ENCODE measurements at places on chromosomes 1 and 21.
A peak's percentile ranks its signal among the peaks of the same experiment; 100 is the strongest.

- DNase-seq = no peak
Observed at GRCh38 chr1:23421753-23422240, 2.8 kb downstream of the TCEA3 start.

DNA sequence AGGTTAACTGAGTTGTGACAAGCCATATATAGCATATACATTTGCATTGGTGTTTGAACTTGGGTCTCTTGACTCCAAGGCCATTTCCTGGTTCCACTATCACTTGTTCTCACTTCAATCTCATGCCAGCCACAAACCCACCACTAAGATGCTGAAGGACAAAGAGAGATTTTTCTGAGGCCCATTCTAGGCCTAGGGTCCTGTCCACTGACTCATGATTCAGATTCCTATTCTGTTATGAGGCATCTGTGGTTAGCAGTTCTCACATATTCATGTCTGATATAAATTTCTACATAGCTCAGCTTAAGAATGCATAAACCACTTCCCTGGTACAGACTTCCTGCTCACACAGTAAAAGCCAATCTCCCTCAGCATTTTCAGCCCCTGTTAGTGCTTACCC lies 326.1 kb upstream of the BEND5 start:
- DNase-seq = no peak

DNA sequence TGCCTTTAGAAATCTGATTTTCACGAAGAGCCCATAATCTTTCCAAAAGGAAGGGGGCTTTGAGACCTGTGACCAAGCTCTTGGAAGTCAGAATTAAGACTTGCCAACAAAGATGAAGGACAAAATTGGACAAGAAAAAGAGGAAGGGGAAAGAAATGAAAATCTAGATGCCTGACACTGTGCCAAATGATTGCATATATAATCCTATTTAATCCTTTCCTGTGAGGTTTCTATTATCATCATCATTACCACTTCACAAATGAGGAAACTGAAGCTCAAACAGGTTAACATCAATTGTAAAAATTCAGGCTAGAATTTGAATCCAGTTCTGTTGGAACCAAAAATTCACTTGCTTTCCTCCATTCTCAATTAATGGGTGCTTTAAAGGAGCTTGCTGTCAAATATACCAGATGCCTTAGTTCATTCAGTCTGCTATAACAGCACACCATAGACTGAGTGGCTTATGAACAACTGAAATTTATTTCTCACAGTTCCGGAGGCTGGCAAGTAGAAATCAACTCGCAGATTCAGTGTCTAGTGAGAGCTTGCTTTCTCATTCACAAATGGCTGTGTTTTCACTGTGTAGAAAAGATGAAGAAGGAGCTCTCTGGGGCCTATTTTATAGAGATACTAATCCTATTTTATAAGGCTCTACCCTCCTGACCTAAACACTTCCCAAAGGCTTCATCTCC lies 197.5 kb upstream of the ST6GALNAC5 start:
- DNase-seq = no peak

DNA sequence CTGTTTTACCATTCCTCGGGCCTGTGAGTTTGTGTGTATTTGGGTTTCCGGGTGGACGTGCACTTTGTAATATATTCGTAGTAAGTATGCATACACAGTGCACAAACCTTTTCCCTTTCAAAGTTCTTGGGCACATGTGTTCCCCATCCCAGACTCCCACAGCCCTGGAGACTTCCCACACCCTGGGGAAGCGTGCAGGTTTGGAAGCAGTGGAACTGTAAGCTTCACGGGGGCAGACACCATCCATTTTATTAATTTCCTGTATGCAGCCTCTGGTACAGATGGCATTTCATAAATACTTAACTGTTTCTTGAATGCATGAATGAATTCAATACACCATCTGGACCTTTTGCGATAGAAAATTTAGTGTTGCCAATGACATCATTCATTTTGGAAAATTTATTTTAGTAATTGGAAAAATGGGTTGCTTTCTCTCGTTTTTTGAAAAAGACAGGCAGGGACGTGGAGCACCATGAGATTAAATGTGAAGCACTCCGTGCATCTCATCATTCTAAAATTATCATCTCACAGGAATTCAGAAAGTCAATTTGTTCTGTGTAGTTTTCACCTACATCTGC lies 10.8 kb downstream of the ETS2 start:
- no peak for DNase-seq

GRCh38 chr1:1889847-1890505 lies 911 bp downstream of the GNB1 start:
- peak; percentile 69 for DNase-seq

GRCh38 chr1:214006845-214007244 lies 19.1 kb downstream of the PROX1 start:
- DNase-seq = no peak

Measured in NAMALWA (cell line).